ENCODE measurements at places on chromosomes 12 and 14. TPM values are rescaled to one million over a fixed set of nuclear protein-coding genes. Genes with fewer than 3 reads are reported as not detected.

HNRNPC gene
- 384 TPM for total RNA-seq

ANO2 gene
- 0.05 TPM for total RNA-seq

KRT73 gene
- not detected for total RNA-seq

ULK1 gene
- total RNA-seq = 41.7 TPM

SYCP3 gene
- total RNA-seq = not detected

SLC25A21 gene
- 24.3 TPM for total RNA-seq

LRRC9 gene
- total RNA-seq = not detected

PRR4 gene
- 3.5 TPM for total RNA-seq

- DNase-seq = no peak
Measured at GRCh38 chr12:96258104-96258961, 64.2 kb downstream of the ELK3 start.

DNA sequence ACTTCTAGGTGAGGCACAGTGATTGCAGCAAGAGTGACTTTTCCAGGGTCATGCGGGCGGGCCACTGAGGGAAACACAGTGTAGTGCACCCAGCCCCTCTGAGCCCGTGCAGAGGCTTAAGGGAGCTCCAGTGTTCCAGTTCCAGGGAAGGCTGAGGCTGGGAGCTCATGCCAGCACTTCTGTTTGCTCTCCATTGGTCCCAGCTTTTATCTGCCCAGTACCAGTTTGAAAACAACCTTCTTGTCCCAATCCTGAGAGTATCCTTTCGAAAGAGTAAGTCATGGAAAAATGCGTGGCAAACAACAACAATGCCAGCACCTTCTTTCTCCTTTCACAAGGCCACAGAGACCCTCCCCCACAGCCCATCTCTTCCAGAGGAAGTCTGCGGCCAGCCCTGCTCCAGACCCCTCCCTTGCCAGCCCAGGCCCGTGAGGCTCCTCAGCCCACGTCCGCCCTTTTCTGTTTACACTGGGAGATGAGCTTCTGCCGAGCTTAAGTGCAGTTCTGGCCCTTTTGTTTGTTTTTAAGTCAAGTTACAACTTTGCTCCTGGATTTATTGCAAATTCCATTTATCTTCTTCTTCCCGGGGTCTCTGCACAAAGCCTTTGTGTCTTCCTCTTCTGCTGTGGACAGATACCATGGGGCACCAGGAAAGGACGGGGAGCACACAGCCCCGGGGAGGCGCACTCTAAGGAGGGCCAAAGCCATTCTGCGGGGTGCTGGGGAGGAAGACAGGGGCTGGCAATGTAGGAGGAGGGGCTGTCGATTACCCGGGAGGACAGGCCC is 185.6 kb downstream of the ZFP36L1 start:
- no peak for DNase-seq

GRCh38 chr14:63467440-63468072 is 75.6 kb downstream of the PPP2R5E start:
- no peak for DNase-seq

- peak; percentile 98 for DNase-seq
Measured at GRCh38 chr14:72893636-72894322, at the start of gene DPF3. TSS of gene DPF3 (minus strand) at chr14:72894101. CDS start at chr14:72894088, 13 bp downstream.

DNA sequence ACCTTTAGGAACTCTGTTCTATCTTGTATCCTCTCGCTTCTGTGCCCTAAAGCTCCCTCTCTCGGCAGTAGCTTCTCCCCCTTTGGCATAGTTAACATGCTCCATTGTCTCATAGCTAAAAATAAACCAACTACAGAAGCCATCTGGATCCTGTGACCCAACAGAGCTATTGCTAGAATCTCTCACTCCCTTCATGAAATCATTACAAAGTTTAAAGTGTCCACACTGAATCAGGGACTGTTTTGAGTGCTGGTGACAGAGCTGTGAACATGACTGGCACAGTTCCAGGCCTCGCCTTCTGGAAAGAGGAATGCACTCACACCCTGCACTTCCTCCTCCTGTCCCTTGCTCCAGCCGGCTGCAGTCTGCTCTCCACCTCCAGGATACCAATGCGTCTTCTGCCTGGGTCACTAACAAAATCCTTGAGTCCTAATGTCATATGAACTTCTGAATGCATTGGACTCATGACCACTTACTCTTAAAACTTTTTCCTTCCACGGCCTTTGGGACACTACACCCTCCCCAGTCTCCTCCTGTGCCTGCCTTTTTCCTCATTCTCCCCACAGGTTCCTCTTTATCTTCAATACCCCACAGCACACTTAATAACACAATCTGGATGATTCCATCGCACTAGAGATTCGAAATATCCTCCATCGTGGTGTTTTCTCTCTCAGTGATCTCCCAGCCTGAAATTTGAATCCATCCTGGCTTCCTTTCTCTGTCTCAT is 13.2 kb downstream of the PLBD1 start:
- peak; percentile 40 for DNase-seq

DNA sequence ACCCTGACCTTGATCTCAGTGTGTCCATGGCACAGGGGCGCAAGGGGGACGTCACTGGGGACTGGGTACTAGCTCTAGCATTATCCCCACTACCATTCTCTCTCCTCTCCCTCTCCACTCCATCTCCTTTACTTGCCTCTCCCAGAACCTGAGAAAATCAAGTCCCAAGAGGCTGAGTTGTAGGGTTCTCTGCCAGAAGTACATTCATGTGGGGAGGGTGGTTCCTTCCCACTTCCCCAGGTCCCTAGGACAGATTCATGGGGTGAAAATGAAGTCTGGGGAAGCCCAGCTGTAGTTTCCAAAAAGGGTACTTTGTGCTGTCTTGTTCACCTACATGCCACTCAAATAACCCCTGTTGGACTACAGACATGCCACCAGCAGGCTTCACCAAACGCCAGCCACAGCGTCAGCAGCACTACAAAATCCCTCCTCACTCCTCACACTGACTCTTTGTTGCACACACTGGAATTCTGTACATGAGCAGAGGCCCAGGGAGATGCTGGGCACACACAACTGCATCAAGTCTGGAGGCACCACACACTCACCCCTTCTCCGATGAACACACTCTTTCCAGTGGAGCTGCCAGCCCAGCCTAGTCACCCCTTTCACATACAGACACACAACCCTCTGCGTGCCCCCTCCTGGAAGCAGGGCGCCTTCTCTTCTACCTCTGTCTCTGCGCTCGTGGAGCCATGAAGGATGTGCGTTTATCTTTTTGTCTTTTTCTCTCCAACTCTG is 6.9 kb downstream of the RARG start:
- DNase-seq = no peak

DNA sequence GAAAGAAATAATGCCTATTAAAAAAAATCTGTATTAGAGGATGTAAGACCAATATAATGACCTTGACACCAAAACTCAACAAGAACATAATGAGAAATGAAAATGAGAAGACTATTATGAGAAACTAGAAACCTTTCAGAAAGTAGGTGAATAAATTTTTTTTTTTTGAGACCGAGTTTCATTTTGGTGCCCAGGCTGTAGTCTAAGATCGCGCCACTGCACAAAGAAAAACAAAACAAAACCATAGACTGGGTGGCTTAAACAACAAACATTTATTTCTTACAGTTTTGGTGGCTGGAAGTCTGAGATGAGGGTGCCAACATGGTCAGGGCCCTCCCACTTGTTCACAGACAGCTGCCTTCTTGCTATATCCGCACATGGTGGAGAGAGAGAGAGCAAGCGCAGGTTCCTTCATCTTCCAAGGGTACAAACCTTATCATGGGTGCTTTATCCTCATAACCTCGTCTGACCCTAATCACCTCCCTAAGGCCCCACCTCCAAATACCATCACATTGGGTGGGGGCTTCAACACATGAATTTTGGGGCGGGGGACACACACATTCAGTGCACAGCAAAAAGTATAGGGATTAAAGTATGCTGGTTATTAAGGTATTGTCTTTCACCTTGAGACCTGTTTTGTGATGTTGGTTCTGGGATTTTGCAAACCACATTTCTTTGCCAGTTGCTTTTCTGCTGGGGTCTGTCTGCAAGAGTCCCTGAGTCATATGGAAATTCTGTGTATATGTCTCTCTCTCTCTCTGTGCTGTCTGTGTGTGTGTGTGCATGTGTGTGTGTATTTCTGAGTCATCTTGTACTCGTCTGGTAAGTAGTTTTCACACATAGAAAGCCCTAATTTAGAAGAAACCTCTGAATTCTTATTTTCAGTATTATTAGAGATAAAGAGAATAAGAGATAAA is 26.2 kb downstream of the ZCRB1 start:
- DNase-seq = no peak

- DNase-seq = no peak
Measured at GRCh38 chr12:80815351-80815750, 98.6 kb downstream of the MYF5 start.

GRCh38 chr12:53014709-53015108 is 8.5 kb downstream of the EIF4B start:
- DNase-seq = no peak

DNA sequence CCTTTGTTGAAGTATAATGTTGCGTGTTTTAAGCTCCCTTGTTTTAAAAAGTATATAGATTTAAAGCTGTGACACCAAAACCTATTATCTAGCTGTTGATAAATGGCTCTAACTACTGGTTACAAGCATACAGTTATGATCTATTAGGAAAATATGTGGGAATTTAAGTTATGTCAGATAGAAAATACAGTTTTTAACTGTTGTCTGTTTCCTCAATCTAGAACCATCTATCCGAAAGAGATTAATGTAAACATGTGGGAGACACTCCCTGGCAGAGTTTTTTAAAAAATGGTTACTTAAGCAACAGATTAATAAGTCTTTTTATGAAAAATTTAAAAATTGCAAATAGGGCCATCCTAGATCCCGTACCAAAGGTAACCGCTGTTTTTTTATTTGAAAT is 8.2 kb downstream of the RPL36AL start:
- no peak for DNase-seq

DNA sequence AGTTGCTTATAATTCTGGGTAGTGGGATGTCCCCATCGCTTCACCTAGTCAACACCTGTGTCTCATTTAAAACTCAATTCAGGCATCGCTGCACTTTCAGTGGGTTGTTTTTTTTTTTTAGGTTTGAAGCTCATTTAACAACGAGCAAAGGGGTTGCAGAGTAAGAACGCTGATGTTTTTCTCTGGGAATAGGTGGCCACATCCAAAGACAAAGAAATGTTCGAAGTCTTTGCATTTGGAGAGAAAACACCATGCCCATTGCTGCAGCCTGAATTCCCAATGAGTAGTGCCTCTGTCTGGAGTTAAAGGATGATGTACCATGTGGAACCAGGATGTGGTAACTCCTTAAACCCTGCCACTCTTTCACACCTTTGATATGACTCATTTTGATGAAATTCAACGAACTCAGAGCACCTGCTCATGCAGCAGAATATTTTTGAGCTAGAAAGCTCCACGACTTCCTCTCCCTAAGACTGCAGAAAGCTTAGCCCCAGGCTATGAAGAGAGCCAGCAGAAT is 35.1 kb upstream of the BATF start:
- no peak for DNase-seq

GRCh38 chr12:66860752-66861750 is 182.2 kb upstream of the GRIP1 start:
- DNase-seq = peak; percentile 65

DNA sequence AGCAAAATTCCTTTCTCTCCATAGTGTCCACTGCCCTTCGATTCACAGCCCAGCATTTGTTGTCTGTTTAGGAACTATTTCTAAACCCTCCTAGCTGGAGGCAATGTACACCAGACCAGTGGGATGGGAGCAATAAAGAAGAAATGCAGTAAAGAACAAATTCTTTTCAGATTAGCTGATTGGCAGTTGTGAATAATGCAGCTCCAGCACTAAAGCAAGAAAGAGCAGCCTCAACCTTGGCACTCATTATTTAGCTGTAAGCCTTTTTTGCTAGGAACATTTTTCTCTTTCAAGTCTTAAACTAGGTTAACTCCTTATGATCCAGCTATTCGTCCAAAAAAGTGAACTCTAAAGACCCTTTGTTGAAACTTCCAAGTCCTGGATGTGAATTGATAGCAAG is 580.5 kb upstream of the STXBP6 start:
- no peak for DNase-seq

GRCh38 chr14:68902357-68902756 is 76.7 kb downstream of the ACTN1 start:
- no peak for DNase-seq

DNA sequence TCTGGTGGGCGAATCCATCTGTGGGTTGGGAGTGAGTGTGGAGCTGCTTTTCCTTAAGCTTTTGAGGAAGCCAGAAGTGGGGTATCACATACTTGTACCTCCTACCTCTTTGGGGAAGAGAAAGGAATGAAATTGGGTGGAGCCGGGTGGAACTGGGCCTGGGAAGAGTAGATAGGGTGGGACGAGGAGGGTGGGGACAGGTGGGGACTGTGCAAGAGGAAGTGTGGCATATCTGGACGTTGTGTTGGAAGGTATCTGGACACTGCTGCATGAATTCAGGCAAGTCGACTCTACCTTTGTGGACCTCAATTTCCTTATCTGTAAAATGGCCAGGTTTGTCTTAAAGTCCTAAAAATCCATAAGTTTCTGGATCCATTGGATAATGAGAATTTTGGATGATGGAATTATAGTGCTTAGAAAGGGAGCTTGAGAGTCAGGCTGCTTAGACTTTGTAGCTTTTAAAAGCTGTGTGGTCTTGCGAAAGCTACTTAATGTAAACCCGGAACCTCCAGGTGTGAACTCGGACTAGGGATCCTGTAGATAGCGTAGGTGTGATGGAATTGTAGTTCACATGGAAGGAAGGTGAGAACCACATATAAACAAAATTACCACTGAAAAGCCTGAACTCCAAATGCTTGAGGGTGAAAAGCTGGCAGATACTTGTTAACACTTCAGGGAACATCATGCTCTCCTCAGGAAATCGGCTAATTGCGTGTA is 2.1 kb downstream of the VRTN start:
- DNase-seq = no peak

DNA sequence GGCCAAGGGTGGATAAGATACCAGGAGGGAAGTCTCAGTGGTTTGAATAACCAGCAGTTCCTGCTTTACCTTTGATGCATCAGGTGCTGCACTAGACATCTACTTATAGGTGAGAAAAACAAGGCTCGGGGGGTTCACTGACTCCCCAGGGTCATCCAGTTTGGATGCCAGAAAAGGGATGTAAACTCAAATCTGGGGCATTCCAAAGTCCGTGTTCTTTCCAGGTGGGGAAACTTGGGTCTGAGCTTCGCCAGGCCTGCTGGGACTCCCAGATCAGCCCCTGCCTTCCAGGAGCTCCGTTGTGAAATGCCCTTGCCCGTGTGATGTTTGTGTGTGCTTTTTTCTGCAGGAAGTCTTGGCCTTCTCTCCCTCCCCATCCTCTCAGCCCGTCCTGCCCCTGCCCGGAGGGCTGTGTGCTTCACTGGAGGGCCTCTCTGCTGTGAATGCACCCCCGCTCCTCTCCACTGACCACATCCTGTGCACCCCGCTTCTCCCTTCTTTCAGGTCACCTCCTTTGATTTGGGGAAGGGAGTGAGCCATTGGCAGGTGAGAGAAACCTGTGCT is 42.1 kb downstream of the TSPAN9 start:
- no peak for DNase-seq

GRCh38 chr14:105299654-105300541 is 903 bp downstream of the BRF1 start:
- DNase-seq = no peak

- DNase-seq = no peak
Measured at GRCh38 chr14:69900603-69901002, 21.4 kb downstream of the SMOC1 start.

- DNase-seq = no peak
Measured at GRCh38 chr14:100988011-100988410, 84.5 kb upstream of the RTL1 start.

GRCh38 chr14:105903971-105904370 is 377.6 kb downstream of the TMEM121 start:
- no peak for DNase-seq

- DNase-seq = no peak
Measured at GRCh38 chr12:6233121-6233971, 33.1 kb downstream of the CD9 start.

- no peak for DNase-seq
Measured at GRCh38 chr14:77338302-77338701, 17.5 kb downstream of the GSTZ1 start.

GRCh38 chr12:4584281-4584680 is 22.3 kb downstream of the DYRK4 start:
- DNase-seq = no peak

Measured in liver (tissue), 10 donors.